ENCODE measurements at places on chromosomes 13 and 19.

DNA sequence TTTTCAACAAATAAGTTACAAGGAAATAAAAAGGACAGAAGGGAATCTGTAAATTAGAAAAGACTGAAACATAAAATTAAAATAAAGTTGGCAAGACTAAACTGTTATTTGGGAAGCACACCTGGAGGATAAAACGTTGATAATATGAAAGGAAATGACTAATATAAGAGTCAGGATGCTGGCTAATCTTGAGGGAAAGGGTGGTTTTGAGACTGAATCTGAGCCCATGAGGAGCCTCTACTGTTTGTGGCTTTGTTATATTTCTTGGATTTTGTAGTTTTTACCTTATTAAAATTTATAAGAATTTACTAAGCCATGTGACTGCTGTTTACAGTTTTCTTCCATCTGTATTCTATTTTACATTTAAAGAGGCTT is 718.0 kb upstream of the SPRY2 start:
- DNase-seq: no peak

GRCh38 chr19:12867120-12868099 is 13.8 kb downstream of the DNASE2 start:
- DNase-seq: no peak

DNA sequence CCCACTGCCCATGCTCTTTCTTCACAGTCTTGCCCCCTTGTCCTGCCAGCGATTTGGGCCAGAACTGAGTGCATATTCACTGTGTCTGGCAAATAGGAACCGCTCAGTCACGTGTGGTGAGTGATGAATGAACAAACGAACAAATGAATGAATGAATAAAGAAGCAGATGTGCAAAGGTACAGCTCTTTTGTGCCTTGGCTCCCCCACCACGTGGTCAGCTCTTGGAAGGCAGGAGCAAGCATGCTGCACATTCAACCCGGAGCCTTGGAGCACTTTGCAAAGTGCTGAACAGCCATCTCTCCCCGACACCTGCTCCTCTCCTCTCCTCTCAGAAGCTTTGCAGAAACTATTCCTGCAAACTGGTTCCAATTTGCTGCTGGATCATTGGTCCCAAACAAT is 52.4 kb downstream of the LATS2 start:
- no peak for DNase-seq

DNA sequence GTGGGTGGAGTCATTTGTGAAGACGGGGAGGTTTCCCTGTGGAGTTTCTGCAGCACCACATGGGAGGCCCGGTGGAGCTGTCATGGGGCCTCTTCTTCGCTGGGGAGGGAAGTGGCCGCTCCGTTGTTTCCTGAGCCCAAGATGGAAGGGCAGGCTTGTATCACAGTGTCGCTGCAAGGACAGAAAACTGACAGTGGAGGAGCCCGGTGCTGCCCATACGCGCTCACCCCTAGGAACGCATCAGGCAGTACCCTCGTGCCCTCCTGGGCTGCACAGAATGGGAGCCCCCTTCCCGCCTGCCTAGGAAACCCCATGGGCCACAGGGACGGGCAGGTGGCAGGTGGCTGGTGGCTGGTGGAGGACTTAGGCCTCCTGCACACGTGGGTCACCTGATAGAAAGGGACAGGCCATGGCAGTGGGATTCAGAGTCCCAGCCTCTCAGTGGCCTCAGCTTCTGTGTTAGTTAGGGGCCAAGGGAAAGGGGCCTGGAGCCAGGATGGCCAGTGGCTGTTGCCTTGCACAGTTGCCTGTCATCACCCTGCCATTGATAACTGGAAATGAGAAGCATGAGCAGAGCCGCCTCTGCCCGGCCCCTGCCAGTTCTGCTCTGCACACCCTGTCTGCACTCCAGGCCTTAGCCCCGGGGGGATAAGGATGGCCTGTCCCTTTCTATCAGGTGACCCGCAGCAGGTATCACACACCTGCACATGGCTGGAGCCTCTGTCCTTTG is 7.6 kb downstream of the COL4A2 start:
- no peak for DNase-seq

DNA sequence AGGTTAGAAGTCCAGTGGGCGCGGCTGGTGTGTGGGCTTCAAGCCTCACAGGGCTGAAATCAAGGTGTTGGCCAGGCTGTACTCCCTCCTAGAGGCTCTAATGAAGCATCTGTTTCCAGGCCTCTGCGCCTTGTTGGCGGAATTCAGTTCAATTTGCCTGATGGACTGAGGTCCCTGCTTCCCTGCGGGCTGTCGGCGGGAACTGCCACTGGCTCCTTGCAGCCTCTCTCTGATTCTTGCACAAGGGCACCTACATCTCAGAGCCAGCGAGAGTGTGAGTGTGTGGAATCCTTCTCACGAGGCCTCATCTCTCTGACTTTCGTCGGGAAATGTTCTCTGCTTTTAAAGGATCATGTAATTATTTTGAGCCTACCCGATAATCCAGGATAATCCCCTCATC is 128.6 kb downstream of the DLEU7 start:
- no peak for DNase-seq

- DNase-seq: no peak
Measured at GRCh38 chr13:88887045-88887662, 1216.0 kb downstream of the SLITRK5 start.

GRCh38 chr19:55581145-55581822 is 636 bp upstream of the ZNF579 start:
- peak; percentile 29 for DNase-seq

DNA sequence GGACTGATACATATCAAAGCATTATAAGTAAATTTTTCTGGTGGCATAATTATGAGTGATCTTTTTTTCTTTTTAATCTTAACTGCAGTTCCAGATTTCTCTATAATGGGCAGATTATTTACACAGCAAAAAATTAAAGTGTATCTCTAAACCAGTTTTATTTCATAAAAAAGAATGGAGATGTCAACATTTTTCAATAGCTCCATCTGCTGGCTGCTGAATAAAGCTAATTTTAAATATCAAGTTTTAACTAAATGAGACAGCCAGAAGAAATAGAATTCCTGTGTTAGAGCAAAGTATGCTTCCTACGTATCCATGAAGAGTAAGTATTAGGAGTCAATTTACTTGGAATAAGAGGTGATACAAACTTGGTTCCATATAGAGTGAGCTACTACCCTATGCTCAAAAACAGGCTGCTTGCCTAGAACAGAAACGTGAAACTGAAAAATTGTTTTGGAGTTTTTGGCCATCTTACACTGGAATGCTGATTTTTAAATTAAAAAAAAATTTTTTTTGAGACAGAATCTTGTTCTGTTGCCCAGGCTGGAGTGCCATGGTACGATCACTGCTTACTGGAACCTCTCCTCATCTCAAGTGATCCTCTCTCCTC is 5.0 kb upstream of the PDS5B start:
- peak; percentile 22 for DNase-seq

DNA sequence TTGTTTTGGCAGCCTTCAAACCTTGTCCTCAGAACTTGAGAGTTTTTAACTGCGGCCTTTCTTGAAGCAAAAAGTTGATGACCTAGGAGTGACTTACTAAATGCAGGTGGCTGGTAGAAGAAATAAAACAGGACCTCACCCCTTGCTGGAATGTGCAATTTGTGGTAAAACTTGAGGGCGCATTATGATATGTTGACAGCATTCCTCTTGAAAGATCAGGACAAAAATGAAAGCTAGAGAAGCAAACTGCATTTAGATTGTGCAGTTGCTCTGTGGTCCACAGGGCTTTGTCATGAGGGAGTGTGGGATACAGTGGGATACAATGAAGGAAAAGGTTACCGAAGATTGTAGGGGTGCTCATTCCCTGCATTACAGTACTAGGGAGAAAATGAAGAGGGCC is 504.2 kb downstream of the GPC6 start:
- DNase-seq: no peak

- no peak for DNase-seq
Measured at GRCh38 chr19:10270180-10270615, 722 bp upstream of the ICAM1 start.

- peak; percentile 41 for DNase-seq
Measured at GRCh38 chr19:57830071-57830602, at the start of gene ZNF587B. Gene ZNF587B, plus strand, starts transcription at chr19:57830299. Its CDS starts 230 bp downstream, at chr19:57830529.

DNA sequence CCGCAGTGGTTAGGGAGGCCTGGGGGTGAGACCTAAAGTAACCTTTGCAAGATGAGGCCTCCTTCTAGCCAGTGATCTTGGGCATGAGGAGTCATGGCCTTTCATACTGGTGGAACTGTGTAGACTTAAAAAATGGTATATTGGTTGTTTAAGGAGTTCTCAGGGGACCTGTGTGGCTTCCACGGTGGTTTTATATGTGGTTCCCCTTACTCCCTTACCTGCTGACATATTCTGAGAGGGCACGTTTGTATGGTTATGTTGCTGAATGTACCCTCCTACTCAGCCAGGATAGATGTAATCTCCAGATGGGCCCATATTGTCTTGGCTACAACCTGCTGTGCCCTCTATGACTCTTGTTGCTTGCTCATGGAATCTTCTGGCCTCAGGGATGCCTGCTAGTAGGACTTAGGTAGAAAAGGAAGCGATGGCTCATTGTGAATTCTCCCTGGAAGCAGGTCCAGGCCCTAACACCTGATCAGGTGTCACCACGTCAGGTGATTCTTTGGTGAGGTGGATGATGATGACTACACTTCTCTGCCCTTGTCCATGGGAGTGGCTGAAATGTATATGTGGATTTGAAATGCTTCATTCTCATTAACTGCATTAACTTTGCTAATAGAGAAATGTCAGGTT is 1.8 kb downstream of the ZNF460 start:
- DNase-seq: no peak

GRCh38 chr19:39438270-39438934 is 2.7 kb upstream of the RPS16 start:
- DNase-seq: no peak

GRCh38 chr13:67696775-67697174 is 466.6 kb upstream of the PCDH9 start:
- DNase-seq: no peak

DNA sequence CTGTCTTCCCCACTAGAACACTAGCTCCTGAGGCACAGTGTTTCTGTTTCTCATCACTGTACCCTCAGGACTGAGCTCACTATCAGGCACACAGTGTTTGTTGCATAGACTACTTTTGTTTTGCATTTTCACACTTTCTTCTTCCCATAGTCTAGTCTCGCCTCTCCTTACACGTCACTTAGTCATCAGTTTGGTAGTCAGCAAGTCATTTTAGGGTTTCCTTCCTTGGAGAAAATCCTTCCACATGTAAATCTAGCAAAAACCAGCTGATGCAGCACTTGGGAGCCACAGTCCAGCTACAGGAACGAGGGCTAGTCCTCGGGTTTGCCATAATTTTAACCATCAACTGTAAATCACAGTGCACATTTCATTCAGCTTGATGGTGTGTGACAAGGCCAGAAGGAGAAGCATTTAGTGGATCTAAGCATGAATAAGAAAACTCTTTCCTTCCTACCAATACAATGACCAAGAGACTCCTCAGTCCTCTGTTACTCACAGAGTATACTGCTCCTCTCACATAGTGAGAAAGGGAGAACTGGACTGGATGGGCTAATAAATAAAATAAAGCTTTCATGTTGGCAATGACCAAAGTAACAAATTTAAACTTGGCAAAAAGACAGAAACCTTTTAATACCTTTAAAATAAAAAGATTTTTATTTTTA is 221.0 kb downstream of the KLF12 start:
- no peak for DNase-seq

- no peak for DNase-seq
Measured at GRCh38 chr19:43731346-43731745, 15.5 kb downstream of the IRGC start.

DNA sequence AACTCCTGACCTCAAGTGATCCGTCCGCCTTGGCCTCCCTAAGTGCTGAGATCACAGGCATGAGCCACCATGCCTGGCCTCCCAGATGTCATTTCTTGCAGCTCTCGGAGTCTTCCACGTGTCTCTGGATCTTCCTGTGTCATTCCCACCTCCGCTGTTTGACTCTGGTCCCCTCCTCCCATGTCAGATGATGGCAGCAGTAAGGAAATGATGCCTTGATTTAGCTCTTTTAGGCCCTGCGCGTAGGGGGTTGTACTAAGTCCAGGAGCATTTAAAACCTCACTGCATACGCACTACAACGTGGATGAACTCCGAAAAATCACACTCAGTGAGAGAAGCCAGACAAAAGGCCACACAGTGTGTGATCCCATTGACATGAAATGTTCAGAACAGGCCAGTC is 113.1 kb downstream of the GNG7 start:
- DNase-seq: no peak

GRCh38 chr13:51942189-51942588 is 69.1 kb downstream of the ATP7B start:
- no peak for DNase-seq

GRCh38 chr13:20106742-20107141 is 54.1 kb downstream of the GJA3 start:
- DNase-seq: no peak

- DNase-seq: no peak
Measured at GRCh38 chr13:49403996-49404702, 39.7 kb downstream of the CAB39L start.

- DNase-seq: no peak
Measured at GRCh38 chr19:44614313-44614712, 950 bp downstream of the IGSF23 start.

DNA sequence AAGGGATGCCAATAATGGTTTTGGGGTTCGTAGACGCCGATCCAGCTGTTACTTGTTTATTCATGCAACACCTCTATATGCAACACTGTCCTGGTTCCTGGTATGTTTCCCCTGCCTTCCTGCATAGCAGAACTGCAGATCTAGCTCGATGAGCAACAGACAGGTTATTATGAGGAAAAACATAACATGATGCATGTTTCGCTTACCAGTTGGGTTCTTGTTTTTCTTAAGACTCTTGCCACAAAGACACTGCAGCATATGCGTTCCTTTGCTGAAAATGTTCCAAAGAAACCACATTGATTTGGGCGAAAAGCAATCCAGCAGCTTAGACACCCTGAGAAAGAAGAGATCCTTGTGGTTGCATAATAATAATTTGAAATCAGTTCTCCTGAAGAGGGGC is 583 bp downstream of the FGF14 start:
- DNase-seq: no peak

GRCh38 chr19:5228932-5229777 is 111.5 kb downstream of the PTPRS start:
- DNase-seq: no peak

- DNase-seq: no peak
Measured at GRCh38 chr13:27980280-27980998, 8.1 kb downstream of the URAD start.

DNA sequence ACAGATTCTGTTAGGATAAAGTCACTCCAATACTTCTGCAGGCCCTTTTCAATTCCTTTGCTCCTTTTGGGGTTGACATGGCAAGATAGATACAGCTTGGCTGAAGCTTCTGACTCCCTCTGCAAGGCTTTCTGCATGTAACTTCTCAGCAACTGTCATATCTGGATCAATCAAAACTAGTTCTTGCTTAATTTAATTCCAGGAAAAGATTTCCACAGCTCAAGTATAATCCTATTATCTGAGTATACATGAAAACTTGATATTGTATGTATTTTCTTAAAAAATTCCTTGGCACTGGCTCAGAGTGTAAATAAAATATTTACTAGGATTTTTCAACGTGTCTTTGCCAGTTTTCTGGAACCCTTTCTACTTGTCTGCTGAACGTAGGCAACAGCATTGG is 109.6 kb downstream of the STARD13 start:
- DNase-seq: no peak

- no peak for DNase-seq
Measured at GRCh38 chr19:10729411-10729810, 11.5 kb downstream of the DNM2 start.

- DNase-seq: no peak
Measured at GRCh38 chr19:46976845-46977320, 42.8 kb upstream of the NPAS1 start.

- peak; percentile 83 for DNase-seq
Measured at GRCh38 chr19:639253-640160, at the start of gene FGF22. Gene FGF22, plus strand, starts transcription at chr19:639879. Its CDS starts 47 bp downstream, at chr19:639926.

Measured in thymus (tissue), 14 donors.